ENCODE measurements at places on chromosomes 5 and 9.

DNA sequence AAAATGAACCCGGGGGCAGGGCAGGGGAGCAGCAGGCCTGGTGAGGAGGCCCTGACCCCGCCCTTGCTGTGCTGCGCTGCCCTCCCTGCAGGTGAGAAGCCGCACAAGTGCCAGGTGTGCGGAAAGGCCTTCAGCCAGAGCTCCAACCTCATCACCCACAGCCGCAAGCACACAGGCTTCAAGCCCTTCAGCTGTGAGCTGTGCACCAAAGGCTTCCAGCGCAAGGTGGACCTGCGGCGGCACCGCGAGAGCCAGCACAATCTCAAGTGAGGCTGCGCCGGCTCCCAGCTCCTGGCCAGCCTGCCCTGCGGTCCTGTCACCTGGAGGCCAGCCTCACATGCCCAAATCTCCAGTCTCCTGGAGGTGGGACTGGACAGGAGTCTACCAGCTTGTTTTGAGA, 12.3 kb downstream of the GFI1B start:
- no peak for DNase-seq

- no peak for DNase-seq
These were observed 19.7 kb downstream of the GLRA1 start for GRCh38 chr5:151904909-151905308.

DNA sequence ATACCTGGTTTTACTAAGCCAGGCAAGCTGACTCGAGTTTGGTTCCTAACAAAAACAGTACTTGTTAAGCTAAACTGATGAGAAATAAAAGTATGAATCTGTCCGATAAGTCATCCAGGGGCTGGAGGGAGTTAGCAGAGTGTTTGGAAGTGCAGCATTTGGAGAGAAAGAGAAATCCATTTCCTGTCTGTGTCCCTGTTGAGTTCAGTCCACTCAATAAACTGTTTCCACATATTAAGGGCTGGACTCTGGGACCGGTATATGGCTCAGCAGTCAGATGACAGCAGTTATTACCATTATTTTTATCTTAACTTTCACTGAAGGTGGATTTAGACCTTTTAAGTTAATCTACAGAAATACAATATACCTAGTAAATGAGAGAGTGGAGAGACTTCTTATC, 130.6 kb upstream of the ADRA1B start:
- no peak for DNase-seq

DNA sequence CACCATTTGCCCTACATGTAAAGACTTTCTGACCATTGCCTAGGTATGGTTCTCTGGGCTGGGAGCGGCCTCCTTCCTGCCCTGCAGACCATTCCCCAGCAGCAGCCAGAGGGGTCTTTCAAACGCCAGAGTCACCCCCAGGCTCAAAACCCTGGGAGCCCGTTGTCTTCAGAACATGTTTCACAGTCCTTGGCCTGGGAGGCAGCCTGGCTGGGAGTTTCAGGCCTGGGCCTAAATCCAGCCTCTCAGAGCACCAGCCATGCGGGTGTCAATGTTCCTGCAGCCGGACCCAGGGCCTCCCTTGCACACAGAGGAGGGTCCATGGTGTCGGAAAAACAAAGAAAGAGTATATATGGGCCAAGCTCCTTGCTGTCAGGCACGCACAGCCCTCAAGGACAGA, 145.2 kb upstream of the FOXD4L5 start:
- no peak for DNase-seq

DNA sequence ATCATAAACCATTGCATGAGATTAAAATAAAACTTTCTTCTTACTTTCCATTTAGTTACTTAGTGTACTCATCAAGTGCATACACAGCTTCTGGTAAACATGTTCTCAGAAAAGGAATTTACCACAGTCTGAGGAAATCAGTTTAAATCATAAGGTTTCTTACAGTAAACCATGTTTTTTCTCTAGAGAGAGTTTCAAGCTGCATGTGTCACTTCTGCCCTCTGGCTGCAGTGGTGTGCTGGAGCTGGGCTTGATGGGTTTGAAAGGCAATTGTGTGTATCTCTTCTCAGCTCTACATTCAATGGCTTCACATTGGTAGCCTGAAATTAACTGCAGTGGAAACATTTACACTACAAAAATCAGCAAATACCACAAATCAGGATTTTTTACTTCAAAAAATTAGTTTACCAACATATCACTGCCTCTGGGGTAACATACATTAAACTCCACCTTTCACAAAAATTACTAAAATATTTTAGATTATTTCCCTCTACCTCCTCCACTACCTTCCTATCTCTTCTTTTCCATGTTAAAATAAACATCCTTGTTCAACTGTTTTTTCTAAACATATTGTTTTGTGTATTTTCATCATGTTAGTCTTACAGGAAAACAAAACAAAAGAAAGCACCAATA, 414.3 kb downstream of the ANXA1 start:
- no peak for DNase-seq

DNA sequence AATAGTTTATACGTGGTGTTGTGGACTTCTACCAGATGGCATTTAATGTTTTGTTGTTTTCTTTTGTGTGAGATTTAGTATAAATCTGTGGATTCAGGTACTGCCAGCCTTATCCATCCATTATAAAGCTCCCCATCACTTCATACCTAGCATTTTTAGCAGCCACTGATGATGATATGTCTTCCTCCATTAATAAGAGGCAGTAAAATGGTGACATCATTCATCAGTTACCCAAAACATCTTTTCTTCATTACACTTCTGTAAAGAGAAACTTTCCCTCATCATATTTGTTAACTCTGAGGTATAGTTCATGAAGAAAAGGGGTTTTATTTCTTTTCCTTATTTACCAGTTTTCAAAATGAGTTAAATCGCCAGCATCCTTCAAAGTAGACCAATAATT, 19.4 kb downstream of the CHD1 start:
- DNase-seq = no peak

Data from effector CD8-positive, alpha-beta T cell (primary cell).